ENCODE measurements at places on chromosomes 4 and X. TPM values are rescaled to one million over a fixed set of nuclear protein-coding genes. Genes with fewer than 3 reads are reported as not detected.

ETDA gene
- not detected for total RNA-seq

CCDC160 gene
- total RNA-seq, result not detected

GLA gene
- 41.0 TPM for total RNA-seq

IL2 gene
- total RNA-seq, result not detected

SLC26A1 gene
- not detected for total RNA-seq

GPRASP1 gene
- 0.65 TPM for total RNA-seq

COL4A5 gene
- total RNA-seq, result 26.7 TPM

PDCL2 gene
- not detected for total RNA-seq

GPR34 gene
- not detected for total RNA-seq

CYSLTR1 gene
- not detected for total RNA-seq

AADAT gene
- total RNA-seq, result 0.76 TPM

ARHGAP6 gene
- 0.30 TPM for total RNA-seq

DMD gene
- total RNA-seq, result 8.8 TPM

CT45A5 gene
- total RNA-seq, result not detected

GAGE1 gene
- not detected for total RNA-seq

TEX13C gene
- not detected for total RNA-seq

SYTL5 gene
- not detected for total RNA-seq

TCP11X2 gene
- not detected for total RNA-seq

NMU gene
- total RNA-seq, result not detected
